Activated CD4-positive, alpha-beta T cell treated with anti-CD3 and anti-CD28 coated beads, Interleukin-2, Interleukin-4, amounts not matched to agents 100 ng/mL and 50 ng/mL, durations not matched to agents 16 hours and 8 hours (primary cell): ENCODE measurements at places on chromosomes 2 and 18.

DNA sequence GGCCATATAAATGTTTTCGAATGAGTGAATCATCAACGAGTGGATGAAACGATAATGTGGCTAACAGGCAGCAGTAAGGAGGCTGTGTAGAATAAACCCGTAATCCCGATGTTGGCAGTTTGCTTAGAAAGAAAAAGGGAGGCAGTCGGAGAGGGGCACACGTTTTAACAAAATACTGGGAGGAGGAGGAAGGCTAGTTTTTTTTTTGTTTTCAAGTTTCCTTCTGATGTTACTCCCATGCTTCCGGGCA lies 476 bp upstream of the MSH2 start:
- no peak for DNase-seq

- no peak for DNase-seq
Observed at GRCh38 chr18:2651981-2652380, 3.5 kb upstream of the SMCHD1 start.

DNA sequence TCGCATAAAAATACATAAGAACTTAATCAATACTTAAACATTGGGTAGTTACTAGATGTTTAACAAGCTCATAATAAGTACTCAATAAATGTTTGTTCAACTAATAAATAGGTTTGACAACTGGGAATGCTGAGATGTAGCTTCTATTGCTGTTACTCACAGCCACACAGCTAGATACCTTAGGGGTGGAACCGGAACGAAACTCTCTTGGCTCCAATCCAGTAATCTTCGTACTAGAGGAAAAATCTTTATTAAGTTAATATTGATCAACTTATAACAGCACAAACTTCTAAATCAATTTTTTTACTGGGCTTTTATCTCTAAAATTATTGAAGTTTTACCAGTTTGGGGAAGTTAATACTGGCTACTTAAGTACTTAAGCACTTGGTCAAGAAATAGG lies 247.8 kb downstream of the PAX3 start:
- no peak for DNase-seq

- no peak for DNase-seq
Observed at GRCh38 chr2:239466755-239467271, 66.0 kb upstream of the HDAC4 start.

DNA sequence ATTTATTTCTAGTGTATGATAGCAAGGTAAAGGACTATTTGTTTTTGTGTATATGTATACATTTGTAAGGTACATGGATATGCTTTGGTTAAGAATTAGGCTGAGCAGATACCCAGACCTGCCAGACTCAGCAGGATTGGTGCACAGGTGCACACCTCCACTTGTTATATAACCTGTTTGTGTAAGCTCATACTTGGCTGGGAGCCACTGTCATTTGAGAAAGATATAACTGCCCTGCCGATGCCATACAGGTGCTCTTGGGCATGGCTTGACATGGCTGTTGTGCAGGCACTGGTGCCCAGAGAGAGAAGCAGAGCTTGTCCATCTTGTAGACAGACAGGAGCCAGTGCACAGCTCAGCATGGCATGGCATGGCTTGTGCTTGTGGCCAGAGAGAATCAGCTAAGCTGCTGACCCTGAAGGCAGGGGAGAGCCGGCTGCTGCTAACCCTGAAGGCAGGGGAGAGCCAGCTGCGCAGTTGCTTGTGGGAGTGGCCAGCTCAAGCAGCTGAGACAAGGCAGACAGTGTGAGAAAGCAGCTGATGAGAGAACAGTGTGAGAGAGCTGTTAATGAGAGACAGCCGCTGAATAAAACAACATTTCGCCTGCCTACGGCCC lies 136.5 kb downstream of the RNF144A start:
- no peak for DNase-seq

GRCh38 chr2:199459286-199460100 lies 1.8 kb upstream of the SATB2 start:
- DNase-seq: peak; percentile 57

DNA sequence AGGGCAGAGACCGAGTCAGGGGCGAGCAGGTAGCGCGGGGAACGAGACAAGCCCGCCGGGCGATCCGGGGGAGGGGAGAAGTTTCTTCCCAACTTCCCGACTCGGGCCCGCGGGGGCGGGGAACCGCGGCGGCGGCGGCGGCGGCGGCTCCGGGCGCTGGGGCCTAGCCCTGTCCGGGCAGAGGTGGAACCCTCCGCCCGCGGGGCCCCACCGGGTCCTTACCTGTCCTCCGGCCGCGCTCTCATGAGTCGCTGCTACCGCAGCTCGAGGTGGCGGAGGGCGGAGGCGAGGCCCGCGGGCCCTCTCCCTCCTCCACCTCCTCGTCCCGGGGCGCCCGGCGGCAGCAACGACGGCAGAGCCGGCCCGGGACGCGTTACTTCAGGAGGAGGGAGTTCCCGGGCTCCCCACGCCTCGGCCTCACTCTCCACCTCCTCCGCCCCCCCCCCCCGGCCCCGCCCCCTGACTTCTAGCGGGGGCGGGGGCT lies at the start of gene YES1:
Gene YES1, minus strand, starts transcription at position 351 of the 484 bp plus-strand sequence. CDS start 55,415 bp downstream, outside the sequence.
- DNase-seq: no peak

DNA sequence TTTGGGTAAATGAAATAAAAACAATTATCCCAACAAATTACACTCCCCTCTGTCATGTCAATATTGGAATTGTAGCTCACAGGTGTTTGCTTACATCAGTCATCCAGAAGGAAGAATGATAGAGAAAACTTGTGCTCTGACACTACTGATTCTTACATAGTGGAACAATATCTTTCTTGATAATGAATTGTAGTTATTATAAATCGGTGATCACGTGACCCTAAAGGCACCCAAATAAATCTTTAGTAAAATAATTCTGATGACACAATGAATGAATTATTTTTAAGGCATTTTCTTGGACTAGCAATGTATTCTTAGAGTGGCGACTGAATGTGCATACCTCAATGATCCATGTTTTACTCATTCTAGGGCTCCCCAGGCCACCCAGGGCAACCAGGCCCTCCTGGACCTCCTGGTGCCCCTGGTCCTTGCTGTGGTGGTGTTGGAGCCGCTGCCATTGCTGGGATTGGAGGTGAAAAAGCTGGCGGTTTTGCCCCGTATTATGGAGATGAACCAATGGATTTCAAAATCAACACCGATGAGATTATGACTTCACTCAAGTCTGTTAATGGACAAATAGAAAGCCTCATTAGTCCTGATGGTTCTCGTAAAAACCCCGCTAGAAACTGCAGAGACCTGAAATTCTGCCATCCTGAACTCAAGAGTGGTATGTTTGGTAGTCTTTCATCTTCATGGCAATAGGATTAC lies 34.5 kb downstream of the COL3A1 start:
- no peak for DNase-seq

DNA sequence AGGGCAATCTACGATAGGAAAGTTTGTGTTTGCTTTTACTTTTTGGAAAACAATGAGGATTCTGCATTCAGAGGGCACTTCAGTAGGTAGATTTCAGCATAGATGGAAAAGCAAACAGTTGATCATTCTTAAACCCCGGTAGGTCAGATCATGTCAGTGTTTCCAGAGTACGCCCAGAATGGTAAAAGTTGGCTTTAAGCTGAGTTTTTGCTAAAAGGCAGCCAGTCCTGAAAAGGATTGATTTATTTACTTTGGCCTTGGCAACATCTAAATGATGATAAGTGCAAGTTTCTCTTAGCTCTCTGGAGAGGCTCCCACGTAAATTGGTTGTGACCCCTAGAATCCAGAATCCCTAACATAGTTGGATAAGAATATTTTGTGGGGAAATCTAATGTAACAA lies 168.0 kb downstream of the DIS3L2 start:
- DNase-seq: no peak

GRCh38 chr2:43851011-43851980 lies 12.5 kb downstream of the ABCG8 start:
- DNase-seq: no peak

DNA sequence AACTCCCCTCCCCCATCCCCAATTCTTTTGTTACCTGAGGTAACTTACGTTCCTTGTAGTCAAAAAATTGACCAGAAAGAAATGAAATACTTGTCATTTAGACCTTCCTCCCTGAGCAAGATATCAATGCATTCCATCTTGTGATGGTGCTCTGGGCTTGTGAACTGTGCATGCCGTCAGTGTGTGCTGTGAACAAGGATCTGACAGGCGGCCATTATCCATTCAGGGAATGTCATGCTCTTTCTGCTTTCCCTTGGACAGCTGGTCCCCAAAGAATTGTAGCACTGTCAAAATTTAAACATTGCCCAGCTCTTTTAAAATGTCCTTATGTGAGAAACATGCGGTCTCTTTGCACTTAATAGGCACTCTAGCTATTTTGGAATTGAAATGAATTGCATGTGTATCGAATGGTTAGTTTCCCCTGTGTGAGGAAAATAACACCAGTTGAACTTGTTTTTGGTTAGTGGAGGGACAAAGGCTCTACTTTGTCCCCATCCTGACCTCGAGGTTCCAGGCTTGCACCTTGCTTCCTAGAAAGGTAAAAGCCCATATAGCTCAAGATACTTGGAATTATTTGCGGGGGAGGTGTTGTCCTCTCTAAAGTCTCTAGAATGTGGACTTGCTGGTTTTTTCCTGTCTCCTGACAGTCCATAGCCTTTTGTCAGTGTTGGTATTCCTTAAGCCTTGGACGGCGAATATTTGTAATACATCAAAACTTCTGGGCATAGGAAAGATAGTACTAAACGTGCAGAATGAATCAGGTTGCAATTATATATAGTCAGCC lies 350.9 kb downstream of the NUP35 start:
- no peak for DNase-seq

DNA sequence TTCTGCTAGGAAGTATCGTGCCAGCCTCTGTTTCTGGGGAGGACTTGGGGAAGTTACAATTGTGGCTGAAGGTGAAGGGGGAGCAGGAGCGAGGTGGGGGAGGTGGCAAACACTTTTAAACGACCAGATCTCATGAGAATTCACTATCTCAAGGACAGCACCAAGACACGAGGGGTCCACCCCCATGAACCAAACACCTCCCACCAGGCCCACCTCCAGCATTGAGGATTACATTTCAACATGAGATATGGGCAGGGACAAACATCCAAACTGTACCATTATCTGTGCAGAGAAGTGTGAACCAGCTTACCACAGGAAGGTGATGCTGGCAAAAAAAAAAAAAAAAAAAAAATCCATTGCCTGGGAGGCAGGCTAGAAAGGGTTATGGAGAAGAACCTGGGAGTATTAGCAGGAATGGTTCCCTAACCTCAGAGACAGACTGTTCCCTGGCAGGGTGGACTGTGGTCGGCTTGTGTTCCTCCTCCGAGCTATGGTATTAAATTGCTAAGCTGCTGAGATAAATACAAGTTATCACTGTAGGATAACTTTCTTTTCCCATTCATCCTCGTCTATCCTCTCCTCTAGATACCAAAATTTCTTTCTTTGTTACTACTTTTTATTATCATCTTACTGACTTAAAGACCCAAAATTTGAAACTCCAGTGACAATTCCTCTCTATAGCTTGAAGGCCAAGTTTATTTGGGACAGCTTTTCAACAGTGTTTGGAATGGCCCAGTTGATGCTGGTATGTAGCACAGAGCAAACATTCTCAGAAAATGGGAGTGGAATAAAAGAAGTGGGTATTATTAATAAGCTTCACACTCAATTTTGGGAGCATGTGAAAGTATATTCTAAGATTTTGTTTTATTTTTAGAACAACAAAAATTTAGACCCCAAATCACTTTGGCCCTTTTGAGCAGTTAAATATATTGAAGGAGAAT lies 73.7 kb upstream of the MAP3K20 start:
- no peak for DNase-seq
